ENCODE measurements at places on chromosomes 4 and X. TPM values are rescaled to one million over a fixed set of nuclear protein-coding genes. Genes with fewer than 3 reads are reported as not detected.

Gene SH3BP2
- 33.7 TPM for total RNA-seq

Gene TACC3
- total RNA-seq = 15.0 TPM

Gene PF4V1
- not detected for total RNA-seq

Gene NSD2
- total RNA-seq = 31.3 TPM

Gene GPRIN3
- total RNA-seq = 2.6 TPM

Gene ZMAT1
- 2.0 TPM for total RNA-seq

Gene SMPX
- not detected for total RNA-seq

Gene CA5B
- total RNA-seq = 6.1 TPM

Gene SPANXB1
- not detected for total RNA-seq

Gene PPP1R2C
- total RNA-seq = not detected

- no peak for DNase-seq
Observed at GRCh38 chrX:123859409-123859845, 426 bp upstream of the XIAP start.

GRCh38 chr4:78864405-78865024 is 74.7 kb downstream of the PAQR3 start:
- DNase-seq = peak; percentile 62

GRCh38 chr4:144627663-144628076 is 18.3 kb upstream of the HHIP start:
- DNase-seq = peak; percentile 82

- DNase-seq = peak; percentile 97
Observed at GRCh38 chr4:66564901-66565651, 894.8 kb upstream of the EPHA5 start.

- DNase-seq = no peak
Observed at GRCh38 chrX:46039526-46039925, 505.7 kb downstream of the ZNF674 start.

GRCh38 chr4:173280998-173281397 is 53.2 kb downstream of the HMGB2 start:
- DNase-seq = no peak

DNA sequence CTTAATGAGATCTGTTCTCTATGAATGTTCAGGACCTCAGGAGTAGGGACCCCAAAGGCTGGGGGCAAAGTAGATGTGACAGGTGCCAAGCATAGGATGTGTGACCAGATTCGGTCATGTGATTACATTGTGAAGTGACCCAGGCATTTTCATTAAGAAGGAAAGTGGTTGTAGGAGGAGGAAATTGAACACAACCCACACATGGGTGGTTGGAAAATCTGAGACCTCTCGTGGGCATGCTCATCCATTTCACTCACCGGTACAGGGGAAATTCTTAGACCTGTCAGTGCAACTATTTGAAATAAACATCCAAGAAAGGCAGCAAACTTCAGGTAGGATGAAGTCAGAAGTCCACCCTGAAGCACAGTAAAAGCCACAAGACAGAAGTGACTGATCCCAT is 43.5 kb upstream of the CD99 start:
- no peak for DNase-seq

GRCh38 chr4:140157341-140157740 is 3.4 kb upstream of the MAML3 start:
- no peak for DNase-seq

DNA sequence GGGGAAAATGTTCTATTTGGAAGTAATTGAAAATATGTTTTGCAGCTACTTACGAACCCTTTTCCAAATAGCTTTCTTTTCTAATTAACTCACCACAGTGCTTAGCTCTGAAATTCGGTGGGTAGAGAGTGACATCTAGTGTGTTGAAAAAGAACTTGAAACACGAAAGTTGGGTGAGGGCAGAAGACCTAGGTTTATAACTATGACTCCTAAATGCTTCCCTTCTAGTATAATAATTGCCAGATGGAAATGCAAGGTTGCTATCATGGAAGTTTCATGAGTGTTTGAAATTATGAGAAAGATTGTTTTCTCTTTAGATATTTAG is 77.3 kb upstream of the NOCT start:
- DNase-seq = peak; percentile 38

DNA sequence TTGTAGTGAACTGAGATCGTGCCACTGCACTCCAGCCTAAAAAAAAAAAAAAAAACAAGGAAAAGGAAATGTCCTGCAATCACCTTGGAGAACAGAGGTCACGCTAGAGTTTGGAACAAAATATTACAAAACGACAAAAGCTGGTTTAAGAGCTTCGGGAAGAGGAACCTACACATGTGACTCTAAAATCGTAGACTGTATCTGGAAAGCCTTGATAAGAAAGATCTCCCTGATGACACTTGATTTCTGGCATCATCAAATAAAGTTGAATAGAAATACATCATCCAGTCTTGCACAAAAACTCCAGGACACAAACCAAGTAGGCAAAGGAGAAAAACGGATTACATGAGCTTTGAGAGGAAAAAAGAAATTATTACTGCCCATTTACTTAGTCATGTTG is 31.1 kb upstream of the DOCK11 start:
- no peak for DNase-seq

DNA sequence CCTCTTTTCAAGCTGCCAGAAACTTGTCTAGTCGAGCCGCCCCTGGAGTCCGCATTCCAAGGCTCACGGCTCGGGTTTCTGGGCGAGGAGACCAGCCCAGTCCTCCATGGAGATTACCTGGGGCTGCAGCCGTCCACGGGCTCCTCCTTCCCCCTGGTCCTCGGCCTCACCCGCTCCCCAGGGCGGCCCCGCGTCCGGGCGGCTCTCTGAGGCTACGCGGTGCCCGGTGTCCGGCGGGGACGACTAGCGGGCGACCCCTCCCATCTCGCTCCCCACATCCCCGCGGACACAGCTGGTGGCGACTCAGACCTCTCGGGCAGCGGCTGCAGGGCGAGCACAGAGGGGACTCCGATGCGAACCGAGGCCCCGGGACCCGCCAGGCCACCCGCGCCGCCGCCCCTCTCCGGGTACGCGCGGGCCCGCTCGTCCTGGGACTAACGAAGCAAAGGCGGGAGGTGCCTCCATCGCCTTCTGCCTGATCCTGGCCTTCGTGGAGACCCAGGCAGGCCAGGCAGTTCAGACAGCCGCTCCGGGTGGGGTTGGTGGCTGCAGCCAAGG is 159.4 kb downstream of the TRAM1L1 start:
- peak; percentile 16 for DNase-seq

- DNase-seq = peak; percentile 39
Observed at GRCh38 chrX:46978341-46979291, 66.4 kb downstream of the JADE3 start.

DNA sequence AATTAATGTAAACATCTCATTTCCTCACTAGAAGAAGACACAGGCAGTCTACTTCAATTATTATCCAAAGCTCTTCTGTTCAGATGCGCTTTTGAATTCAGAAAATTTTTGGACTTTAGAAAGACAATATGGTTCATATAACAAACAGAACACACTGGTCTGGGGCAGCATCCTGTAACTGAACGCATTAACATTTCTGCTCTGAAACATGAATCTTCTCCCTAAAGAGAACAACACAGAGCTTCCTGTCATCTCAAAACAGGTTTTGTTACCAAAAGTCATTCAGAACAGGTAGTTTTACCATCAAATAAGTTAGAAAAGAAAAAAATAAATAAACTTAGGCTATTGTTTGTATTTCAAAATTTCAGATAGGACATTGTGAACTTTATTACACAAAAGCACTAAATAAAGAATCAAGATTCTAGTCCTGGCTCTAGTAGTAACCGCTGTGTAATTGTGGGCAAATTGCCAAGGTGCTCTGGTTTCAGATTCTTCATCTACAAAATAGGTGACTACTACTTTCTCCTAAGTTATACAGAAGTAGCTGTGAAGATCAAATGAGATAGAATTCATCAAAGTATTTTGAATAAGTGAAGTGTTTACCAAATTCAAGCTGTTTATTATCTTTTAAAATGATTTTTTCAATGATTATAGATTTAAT is 252.3 kb upstream of the RASGEF1B start:
- DNase-seq = no peak

GRCh38 chr4:135177321-135177720 is 975.7 kb upstream of the PABPC4L start:
- DNase-seq = peak; percentile 81

- DNase-seq = no peak
Observed at GRCh38 chr4:10760086-10760485, 75.5 kb upstream of the CLNK start.

DNA sequence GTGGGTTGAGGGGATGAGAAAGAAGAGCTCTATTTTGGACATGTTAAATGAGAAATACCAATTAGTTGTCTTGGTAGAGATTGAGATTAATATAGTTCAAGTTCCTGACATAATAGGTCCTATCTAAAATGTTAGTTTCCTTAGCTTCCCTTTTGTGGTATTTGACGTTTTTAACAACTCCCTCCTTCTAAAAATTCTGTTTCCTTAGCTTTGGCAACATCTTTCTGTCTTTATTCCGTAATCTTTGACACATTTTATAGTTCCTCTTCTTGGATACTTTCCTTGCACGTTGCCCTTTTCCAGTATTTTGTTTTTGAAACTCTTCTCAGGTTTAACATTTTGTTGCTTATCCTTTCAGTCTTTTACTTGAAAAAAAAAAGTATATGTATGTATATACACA is 36.9 kb downstream of the LAMTOR3 start:
- no peak for DNase-seq

DNA sequence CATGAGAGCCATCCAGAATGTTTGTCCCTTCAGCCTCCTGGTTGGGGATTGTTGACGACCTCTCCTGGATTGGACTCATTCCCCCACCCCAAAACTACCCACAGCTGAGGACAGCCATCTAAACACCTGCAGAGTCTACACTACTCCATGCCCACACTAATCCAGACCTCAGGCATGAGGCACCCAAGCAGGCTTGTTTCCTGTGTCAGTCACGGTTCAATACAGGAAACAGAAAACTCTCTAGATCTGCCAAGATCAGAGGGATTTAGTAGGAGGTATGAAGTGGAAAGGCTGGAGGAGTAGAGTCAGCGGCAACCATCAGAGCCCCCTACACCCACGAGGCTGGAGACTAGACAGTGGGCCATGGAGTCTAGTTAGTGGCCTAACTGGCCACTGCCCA is 37.7 kb downstream of the HAND2 start:
- no peak for DNase-seq

- DNase-seq = no peak
Observed at GRCh38 chr4:8112672-8113071, 45.9 kb downstream of the ABLIM2 start.

- DNase-seq = peak; percentile 22
Observed at GRCh38 chr4:165994701-165995100, 121.7 kb downstream of the TLL1 start.

- DNase-seq = no peak
Observed at GRCh38 chr4:129223945-129224344, 128.0 kb downstream of the C4orf33 start.

DNA sequence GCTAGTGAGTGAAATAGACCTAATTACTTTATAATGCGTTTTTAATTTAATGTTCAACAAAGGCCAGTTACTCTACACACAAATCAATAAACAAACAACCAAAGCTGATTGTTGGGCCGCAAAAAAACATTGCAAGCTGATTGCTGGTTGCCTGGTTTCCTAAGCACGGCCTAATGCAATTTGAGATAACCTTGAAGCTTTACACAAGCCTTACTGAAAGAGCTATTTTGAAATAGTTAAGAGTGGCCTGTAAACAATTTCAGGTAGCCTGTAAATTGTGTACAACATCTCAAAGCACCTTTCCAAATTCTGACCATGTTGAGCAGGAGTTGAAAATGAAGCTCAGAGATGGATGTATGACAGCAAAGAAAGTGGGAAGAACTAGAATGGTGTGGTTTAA is 17.5 kb upstream of the CXorf66 start:
- DNase-seq = no peak

DNA sequence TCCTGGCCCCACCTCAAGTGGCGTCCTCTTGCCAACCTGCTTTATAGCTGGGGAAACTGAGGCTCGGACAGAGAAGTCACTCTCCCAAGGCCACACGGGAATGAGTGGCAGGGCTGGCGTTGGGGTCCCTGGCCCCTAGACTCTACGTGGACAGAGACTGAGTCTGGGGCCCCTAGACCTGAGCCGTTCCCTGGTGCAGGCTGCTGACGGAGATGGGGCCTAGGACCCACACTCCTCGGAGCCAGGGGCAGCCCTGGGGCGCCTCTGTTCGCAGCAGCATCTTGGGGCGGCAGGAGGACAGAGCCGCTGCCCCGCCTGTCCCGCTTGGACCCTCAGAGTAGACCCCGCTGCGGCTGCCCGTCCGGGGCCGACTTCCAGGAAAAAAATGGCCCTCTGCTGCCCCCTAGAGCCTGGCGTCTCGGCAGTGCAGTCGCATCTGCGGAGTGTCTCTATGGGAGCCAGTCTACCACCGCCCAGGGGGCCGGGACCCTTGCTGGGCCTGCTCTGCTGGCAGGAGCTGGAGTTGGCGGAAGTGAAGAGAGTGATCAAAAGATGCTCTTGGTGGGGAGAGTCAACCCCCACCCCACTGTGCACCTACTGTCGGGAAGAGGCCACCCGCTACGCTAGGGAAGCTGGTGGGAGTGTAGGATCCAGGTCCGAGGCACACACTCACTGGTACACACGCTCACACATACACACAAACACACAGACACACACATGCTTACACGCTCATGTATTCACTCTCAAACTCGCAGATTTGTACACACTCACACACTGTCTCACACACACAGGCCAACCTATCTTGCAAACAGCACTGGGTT is 220.1 kb downstream of the AFAP1 start:
- DNase-seq = no peak

GRCh38 chr4:91990726-91991125 is 313.0 kb upstream of the GRID2 start:
- no peak for DNase-seq

DNA sequence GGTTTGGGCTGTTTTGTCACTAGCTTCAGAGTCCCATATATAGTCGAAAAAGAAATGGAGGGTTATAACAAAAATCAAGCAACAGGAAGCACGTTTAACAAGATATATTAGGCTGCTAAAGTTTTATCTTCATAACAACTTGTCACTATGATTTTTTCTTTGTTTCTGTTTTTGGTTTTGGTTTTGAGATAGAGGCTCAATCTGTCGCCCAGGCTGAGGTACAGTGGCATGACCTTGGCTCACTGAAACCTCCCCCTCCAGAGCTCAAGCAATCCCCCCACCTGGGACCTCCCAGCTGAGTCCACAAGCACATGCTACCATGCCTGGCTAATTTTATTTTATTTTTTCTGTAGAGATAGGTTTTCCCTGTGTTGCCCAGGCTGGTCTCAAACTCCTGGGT is 2664.4 kb downstream of the ARAP2 start:
- no peak for DNase-seq

GRCh38 chr4:15682242-15683142 is 865 bp downstream of the FAM200B start:
- DNase-seq = no peak

GRCh38 chr4:146333187-146333894 is 119.0 kb downstream of the REELD1 start:
- peak; percentile 89 for DNase-seq

DNA sequence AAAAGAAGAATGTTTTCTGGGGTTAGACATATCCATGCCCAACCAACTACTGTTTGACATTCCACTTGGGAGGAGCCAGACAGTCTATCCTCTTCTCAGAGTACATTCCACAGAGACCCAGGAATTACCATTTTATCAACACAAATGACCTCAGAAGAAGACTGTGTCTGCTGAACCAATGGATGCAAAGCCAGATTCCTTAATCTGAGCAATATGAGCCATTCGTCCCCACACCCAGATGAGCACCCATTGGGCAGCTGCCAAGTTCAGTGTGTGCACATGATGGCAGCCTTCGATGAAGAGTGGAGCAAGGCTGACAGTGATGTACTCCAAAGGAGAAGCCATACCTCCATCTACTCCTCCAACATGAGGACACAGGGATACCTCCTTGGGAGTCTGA is 111.3 kb downstream of the ZNF674 start:
- DNase-seq = peak; percentile 38

Measured in astrocyte (in vitro differentiated cells and primary cell).